ENCODE measurements at places on chromosomes 7 and 10. TPM values are rescaled to one million over a fixed set of nuclear protein-coding genes. Genes with fewer than 3 reads are reported as not detected.

The ZNF33B gene
- 9.3 TPM for total RNA-seq

The PALD1 gene
- total RNA-seq, result 0.56 TPM

The OR6V1 gene
- not detected for total RNA-seq

The GCK gene
- total RNA-seq, result 0.38 TPM

The GIMAP8 gene
- 0.28 TPM for total RNA-seq

The PLA2G12B gene
- total RNA-seq, result not detected

The FAM13C gene
- total RNA-seq, result 3.9 TPM

The TMEM229A gene
- not detected for total RNA-seq

The ASB13 gene
- 13.0 TPM for total RNA-seq

The CYP2E1 gene
- total RNA-seq, result 0.28 TPM

The ZNF804B gene
- total RNA-seq, result not detected

The ZP3 gene
- total RNA-seq, result 1.2 TPM

The NCF1 gene
- not detected for total RNA-seq

The ANAPC16 gene
- 29.1 TPM for total RNA-seq

The GIMAP2 gene
- 2.5 TPM for total RNA-seq

The AMPH gene
- 1.2 TPM for total RNA-seq

The FUOM gene
- total RNA-seq, result 10.7 TPM

The SLC13A1 gene
- not detected for total RNA-seq

The AIFM2 gene
- total RNA-seq, result 6.8 TPM

The WNT2 gene
- 0.19 TPM for total RNA-seq

The ADCY1 gene
- total RNA-seq, result 0.56 TPM

The ITGB8 gene
- total RNA-seq, result 73.0 TPM

The MRLN gene
- total RNA-seq, result not detected

The GAD2 gene
- total RNA-seq, result not detected

The SYCE1 gene
- 0.19 TPM for total RNA-seq

The CDK13 gene
- total RNA-seq, result 63.1 TPM

The DOCK4 gene
- 26.6 TPM for total RNA-seq

The PVRIG gene
- 0.19 TPM for total RNA-seq

The RET gene
- 0.58 TPM for total RNA-seq

The SUGCT gene
- total RNA-seq, result 17.8 TPM

The LRRTM3 gene
- total RNA-seq, result under 0.01 TPM

The PKD2L1 gene
- total RNA-seq, result not detected

The PRPS1L1 gene
- total RNA-seq, result not detected
